ENCODE measurements at places on chromosomes 4 and X.
A peak's percentile ranks its signal among the peaks of the same experiment; 100 is the strongest.

DNA sequence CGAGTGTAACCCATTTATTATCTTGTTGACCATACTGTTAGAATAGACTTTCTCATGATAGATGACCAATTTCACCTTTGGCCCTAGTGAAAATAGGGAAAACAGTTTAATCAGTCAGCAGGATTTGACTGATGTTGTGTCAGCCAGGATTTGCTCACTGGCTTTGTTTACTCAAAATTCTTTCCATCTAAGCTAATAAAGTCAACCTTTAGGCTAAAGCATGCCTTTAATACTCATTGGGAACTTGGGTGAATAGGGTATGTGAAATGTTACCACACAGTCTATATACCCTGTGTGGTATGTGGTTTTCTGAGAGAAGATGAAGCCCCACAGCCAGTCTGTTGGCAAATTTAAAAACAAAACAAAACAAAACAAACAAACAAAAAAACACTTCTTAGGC lies 18.7 kb upstream of the SPANXB1 start:
- no peak for DNase-seq

DNA sequence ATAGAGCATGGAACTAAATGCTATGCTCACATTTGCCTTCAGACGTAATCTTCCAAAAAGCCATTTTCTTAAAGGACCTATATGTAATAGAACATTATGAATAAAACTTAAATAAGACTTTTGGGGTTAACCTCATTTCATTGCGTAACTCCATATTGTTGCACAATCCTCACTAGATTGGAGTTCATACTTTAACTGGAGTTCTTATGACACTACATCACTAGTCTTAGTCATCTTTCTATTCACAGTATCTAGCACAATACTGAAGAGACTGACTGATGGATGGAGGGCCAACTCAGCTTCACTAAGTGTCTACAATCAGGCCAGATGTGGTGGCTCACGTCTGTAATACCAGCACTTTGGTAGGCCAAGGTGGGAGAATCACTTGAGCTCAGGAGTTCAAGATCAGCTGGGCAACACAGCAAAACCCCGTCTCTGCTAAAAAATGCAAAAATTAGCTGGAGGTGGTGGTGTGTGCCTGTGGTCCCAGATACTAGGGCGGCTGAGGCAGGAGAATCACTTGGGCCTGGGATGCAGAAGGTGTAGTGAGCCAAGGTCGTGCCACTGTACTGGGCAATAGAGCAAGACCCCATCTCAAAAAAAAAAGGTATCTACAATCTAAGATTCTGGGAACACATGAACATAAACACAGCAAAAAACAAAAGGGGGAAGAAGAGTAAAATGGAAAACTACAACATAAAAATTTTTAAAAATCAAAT lies 80.8 kb upstream of the MAB21L2 start:
- DNase-seq, result no peak

- DNase-seq, result peak; percentile 19
These were observed 358 bp downstream of the FGFBP1 start for GRCh38 chr4:15938182-15938581.

DNA sequence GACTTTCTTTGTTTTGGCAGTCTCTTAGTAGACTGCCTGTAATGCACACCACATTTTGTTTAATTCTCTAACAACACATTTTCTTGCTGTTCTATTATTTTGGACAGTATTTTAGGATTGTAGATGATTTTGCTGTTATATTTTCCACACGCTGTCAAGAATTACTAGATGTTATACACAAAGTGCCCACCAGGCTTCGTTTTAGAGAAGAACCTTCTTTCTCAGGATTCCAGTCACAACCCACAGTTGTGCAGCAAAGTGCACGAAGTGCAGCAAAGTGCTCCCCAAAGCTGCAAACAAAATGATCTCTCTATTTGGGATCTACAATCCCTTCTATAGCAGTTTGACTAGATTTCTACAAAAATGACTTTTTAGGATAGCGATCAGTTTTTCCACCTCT lies 2.4 kb downstream of the ZNF141 start:
- no peak for DNase-seq

GRCh38 chr4:48195374-48195773 lies 61.3 kb upstream of the TXK start:
- DNase-seq, result no peak

- DNase-seq, result no peak
These were observed 651.1 kb downstream of the ANKRD50 start for GRCh38 chr4:124061413-124061812.

GRCh38 chr4:184583738-184584502 lies 65.3 kb downstream of the CASP3 start:
- DNase-seq, result no peak

DNA sequence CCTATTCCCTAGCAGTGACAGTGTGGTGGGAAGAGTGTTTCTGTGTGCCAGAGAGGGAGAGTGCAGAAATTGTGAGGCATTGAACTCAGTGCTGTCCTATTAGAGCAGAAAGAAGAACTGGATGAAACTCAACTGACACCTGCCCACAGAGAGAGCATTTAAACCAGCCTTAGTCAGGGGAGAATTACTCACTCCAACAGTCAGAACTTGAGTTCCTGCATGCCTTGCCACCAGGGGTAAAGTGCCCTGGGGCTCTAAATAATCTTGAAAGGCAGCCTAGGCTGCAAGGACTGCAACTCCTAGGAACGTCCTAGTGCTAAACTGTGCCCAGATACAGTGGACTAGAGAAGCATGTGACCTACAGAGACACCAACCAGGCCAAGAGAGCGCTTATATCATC lies 12.8 kb downstream of the CYSLTR1 start:
- no peak for DNase-seq

GRCh38 chrX:151563449-151563848 lies at the start of gene PASD1:
PASD1 (plus strand) TSS chrX:151563675; CDS start chrX:151601554, 37,879 bp downstream.
- DNase-seq, result peak; percentile 26

DNA sequence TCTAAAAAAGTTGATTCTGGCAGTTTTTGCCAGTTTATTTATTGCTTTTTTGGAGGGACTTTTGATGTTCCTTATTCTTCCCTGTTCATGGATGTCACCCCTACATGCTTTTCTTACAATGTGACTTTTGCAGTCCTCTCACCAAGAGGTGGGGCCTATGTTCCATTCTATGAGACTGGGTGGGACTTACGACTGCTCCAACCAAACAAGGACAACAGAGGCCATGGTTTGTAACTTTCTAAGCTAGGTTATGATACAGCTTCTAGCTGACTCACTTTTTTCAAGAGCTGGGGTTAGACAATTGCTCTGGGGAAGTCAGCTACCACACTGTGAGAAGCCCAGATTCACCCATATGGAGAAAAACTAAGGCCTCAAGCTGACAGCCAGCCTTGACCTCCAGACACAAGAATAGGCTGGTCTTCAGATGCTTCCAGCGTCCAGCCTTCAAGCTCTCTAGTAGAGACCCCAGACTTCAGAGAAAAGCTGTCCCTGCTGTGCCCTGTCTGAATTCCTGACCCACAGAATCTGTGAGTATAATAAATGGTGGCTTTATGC lies 39.5 kb downstream of the ENOPH1 start:
- DNase-seq, result no peak

DNA sequence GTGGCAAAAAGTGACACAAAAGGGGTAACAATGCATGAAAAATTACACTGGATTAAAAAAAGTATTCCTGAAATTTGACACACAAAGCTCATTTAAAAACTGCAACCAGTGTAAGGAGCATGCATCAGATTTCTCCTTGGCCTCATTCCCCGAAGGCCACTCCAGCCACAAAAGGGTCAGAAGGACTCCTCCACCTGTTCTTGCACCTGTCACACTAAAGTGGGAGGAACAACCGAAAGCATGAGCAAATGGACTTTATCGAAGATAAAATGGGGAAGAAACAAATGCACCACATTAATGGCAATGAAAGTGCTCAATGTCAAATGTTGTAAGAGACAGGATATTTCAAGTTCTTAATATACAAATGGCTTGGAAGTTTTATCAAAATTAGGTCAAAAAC lies 88.2 kb downstream of the ADGRA3 start:
- DNase-seq, result no peak

- DNase-seq, result no peak
These were observed 65.3 kb downstream of the ELOVL6 start for GRCh38 chr4:110132816-110133719.

DNA sequence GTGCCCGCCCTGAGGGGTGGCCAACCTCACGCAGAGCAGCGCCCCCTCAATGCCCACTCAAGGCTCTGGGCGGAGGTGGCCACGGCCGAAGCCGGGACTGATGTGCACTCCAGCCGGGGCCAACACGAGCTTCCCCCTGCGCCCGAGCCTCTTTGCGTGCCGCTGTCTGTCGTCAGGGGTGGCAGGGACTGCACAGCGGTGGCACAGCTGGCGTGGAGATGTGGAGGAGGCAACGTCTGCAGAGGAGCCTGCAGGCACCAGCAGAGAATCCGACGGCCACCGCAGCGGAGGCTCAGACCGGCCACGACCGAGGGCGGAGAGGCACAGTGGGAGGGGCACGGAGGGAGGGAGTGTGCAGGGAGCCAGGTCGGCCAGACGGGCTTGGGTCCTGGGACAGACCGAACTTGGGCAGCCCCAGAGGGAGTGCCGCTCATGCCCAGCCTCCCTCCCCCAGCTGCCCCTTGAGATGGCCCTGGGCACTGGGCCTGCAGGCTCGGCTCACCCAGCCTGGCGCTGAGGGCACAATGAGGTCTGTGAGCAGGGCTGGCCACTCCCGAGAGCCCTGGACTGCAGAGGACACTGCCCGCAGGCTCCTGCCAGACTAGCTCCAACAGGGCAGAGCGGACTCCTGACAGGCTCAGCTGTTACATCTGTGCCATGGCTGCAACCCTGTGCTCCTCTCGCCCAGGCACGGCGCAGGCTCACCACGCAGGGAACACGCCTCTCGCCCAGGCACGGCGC lies 46.5 kb upstream of the CPLX1 start:
- no peak for DNase-seq

GRCh38 chrX:153640045-153640686 lies 6.8 kb upstream of the DUSP9 start:
- DNase-seq, result no peak

DNA sequence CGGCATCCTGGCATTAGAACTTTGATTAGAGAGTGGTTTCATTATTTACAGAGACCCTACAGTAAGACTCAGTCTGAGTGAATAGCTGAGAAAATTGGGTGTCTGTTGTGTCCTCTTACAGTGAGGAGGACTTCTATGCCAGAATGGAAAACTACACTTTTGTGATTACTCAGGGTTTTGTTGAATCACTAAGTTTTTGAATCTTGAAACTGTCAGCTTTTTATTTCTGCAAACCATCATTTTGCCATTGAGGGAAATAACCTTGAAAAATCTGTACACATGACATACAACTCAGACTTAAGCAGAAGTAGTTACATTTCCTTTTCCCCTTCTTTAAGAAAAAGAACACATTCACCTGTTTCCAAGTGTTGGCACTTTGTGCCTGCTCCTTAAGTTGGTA lies 117.6 kb upstream of the RASGEF1B start:
- DNase-seq, result no peak

DNA sequence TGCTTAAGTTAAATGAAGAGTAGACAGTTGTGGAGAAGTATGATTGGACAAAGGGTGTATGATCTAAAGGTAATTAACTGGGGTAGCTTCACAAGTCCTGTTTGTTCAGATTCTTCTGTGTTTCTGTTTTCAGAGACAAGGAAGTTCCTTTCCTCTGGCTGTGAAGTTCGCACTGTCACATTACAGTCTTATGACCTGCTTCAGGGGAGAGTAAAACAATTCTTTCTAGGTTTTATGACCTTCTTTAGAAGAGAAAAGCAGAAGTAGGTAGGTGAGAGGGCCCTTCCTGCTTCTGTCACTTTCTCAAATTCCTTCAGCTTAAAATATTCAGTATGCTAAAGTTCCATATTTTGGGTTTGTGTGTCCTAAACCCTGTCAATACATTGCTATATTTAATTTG lies 211.9 kb downstream of the SOX3 start:
- DNase-seq, result no peak

- no peak for DNase-seq
These were observed 98.9 kb downstream of the HPGD start for GRCh38 chr4:174423257-174423944.

GRCh38 chr4:59258002-59258401 lies 1942.1 kb upstream of the ADGRL3 start:
- DNase-seq, result no peak

GRCh38 chr4:26351685-26352084 lies 30.9 kb downstream of the RBPJ start:
- no peak for DNase-seq

DNA sequence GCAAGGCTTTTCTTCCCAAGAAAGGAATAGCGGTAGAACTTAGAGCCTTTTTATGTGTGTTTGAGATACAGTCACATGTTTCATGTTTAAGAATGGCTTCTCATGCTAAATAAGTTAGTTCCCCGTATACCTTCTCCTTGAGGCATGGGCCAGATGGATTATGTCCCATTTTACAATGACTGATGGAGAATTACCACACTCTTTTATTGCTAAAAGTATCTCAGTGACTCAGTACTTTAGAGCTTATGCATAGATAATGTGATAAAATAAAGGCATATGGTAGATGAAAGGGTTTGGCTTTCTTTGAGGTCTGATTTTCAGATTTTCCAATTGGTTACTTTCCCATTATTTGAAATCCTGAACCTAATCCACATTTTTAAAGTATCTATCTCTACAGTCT lies 121.8 kb upstream of the BMPR1B start:
- no peak for DNase-seq

DNA sequence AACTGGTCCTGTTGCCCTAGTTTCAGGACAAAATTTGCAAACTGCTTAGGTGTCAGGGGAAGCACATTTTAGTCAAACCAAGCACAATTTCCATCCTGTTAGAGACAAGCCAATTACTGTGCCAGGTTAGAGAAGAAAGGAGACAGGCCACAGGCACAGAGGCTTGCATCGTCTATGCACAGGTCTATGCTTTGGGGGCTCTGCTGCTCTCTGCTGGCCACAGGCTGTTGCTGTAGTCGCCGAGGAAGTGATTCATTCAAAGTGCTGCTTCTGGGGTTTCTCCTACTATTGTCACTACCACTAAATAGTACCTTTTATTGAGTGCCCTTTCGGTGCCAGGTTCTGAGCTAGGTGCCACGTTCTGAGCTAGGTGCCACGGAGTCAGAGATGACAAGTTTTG lies 45.5 kb downstream of the VGLL1 start:
- no peak for DNase-seq

GRCh38 chrX:1751781-1752180 lies 136.9 kb downstream of the ASMT start:
- DNase-seq, result peak; percentile 2

DNA sequence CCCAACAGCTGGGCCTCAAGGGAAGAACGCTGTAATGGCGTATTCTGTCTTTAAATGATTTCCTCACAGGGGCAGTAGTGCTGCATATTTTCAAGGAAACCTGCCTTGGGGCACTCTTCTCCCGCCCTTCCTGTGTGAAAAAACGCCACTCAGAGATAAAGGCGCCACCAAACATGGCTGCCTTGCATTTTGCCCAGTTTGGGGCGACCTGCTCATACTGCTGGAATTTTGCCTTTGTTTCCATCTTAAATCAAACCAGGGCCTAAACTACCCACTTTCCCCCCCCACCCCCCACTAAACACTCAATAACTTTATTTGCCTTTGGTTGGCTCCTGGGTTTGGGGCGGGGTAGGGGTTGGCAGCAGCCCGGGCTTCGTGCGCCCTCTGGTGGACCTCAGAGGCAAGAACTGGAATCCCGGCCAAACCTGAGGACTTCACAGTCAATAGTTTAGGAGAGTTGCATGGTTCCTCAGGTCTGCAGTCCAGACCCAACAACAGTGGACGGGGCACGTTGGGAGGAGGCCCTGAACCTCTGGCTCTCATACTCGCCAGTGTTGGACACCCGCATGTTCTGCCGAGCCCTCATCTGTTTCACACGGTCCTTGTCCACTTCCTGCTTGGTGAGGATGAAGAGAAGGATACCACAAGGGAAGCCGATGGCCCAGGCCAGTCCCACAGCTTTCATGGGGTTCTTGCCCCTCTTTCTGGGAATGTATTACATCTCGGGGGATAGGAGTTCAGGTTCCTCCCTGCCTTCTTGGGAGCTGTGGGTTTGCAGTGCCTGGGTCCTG lies 220.1 kb upstream of the STK26 start:
- DNase-seq, result no peak
